ENCODE measurements at places on chromosomes 13 and 19.

DNA sequence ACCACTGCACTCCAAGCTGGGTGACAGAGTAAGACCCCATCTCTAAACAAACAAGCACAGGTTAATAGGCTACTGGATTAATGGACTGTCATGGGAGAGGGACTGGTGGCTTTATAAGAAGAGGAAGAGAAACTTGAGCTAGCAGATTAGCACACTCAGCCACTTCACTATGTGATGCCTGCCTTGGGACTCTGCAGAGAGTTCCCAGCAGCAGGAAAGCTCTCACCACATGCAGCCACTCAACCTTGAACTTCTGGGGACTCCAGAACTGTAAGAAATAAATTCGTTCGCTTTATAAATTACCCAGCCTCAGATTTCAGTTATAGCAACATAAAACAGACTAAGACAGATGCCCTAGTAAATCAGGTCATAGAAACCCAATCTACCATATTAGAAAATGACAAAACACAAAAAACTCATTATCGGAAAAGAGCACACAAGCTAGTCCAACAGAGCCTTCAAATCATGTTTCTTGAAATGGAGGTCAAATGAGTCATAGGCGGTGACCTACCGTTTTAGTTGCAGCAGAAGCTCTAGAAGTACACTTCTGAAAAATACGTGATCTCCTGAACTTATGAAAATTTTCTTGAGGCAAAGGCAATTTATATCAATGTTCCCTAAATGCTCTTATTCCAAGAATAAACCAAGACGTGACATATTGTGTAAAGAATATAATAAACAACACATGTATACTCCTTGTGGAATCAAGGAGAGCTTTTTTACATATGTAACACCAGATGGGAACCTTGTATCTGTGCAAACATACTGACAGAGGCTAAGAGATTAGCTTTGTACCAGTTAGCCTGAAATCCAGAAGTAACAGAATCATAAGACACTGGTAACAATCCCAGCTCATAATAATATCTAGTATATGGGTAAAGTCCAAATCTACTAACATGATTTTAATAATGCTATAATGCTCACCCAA, 340.9 kb upstream of the SGCG start:
- no peak for DNase-seq

DNA sequence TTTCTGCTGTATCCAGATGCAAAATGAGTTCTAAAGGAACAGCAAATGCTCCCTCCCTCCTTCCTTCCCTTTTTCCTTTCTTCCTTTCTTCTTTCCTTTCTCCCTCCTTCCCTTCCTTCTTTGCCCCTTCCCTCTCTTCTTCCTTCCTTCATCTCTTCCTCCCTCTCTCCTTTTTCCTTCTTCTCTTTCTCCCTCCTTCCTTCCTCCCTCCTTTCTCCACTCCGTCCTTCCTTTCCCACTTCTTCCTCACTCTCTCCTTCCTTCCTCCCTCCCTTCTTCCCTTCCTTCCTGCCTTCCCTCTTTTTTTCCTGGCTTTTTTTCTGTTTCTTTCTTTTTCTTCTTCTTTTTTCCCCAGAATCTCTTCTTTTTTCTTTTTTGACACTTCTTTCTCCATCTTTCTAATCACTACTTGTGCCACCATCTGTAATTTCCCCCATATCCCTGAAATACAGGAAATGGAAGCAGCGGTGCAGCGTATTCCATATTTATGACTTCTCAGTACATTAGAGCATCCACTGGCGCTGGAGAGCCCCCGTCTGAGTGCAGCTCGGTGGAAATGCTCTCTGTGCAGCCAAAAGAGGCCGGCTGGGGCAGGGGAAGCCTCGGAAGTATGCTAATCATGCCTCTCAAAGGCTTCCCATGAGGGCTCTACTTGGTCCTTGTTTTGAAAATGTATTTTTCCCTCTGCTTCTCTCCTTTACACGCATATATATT, 275.6 kb downstream of the TSHZ3 start:
- DNase-seq = no peak

GRCh38 chr13:114019367-114019766, 45.5 kb upstream of the C13orf46 start:
- peak; percentile 34 for DNase-seq

- no peak for DNase-seq
These were observed 1.3 kb downstream of the ITGBL1 start for GRCh38 chr13:101453784-101454201.

DNA sequence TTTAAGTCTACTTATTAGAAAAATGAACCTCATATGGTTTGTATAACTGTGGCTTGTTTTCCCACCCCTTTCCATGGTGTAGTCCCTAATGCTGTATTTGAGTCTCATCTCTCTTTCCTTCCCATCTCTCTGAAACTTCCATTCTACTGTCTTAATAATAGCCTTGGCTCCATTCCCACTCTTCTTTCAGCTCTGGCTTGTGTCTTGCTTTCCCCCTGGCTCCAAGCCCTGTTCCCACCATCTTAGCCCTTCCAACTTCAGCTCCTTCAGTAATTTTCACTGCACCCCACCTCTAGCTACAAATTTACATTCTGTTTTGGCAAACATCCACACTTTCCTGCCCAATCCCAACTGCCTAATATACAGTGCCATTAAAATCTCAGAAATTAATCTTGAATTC, 137.5 kb downstream of the SLITRK6 start:
- no peak for DNase-seq

DNA sequence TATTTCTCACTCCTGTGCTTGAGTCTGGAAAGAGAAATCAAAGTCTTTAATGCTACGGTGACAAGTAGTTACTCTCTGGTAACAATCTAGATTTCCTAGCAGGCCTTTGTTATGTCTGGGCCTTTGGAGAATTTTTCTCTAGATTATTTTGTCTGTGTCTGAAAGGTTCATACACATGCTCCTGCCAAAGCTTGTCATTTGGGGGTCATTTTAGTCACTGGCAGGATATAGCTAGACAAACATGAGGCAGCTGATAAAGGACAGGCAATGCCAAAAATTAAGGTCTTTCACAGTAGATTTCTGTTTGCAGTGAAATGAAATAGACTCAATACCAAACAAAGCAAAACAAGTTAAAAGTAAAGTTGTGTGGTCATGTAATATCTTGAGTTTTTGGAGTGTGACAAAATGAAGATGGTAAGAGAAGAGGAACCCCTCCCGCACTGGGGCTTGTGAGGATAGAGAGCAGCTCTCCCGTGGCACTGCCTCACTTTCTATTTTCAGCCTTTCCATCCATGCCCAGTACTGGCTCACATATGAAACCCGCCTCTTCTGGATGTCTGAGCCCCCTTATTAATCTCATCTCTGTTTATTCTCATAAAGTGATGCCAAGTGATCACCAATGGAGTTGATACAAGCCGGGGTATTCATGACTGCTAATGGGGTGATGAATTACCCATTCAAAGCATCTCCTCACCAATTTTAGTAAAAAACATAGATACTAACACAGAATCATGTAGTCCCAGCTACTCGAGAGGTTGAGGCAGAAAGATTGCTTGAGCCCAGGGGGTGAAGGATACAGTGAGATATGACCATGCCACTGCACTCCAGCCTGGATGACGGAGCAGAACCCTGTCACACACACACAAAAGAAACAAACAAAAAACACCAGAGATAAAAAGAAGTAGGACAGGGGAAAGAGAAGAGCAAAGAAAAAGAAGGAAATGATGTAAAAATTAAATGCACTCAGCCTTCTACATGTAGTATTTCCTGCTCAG, 389.3 kb downstream of the FGF14 start:
- DNase-seq = no peak

DNA sequence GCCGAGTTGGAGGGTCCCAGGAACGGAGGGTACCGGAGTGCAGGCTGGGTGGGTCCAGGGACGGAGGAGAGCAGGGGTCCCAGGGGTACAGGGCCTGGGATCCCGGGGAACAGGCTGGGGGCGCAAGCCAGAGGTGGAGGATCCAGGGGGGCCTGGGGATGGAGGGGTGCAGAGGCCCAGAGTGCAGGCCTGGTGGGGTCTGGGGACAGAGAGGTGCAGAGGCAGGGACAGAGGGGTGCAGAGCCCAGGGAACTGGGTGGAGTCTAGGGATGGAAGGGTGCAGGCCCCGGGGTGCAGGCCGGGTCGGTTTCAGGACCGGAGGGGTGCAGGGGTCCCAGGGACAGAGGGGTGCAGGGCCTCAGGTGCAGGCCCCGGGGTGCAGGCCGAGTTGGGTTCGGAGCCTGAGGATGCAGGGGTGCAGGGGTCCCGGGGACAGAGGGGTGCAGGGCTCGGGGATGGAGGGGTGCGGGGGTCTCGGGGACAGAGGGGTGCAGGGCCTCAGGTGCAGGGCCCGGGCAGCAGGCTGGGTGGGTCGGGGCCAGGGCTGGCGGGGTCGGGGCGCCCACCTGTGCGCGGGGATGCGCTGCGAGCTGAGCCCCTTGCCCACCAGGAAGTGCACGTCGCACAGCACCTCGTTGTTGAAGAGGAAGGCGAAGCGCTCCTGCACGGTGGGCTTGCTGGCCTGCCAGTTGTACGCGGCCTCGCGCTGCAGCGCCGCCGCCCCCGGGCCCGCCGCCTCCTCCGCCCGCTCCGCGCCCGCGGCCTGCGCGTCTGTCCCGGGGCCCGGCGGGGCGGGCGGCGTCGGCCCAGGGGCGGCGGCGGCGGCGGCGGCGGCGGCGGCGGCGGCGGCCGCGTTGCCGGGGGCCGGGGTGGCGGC, 545 bp downstream of the BTBD2 start:
- peak; percentile 36 for DNase-seq

GRCh38 chr13:99214232-99214631, 13.6 kb downstream of the UBAC2 start:
- DNase-seq = no peak

Measured in SJCRH30 (cell line).